ENCODE measurements at places on chromosomes 4 and X. TPM values are rescaled to one million over a fixed set of nuclear protein-coding genes. Genes with fewer than 3 reads are reported as not detected.

DNA sequence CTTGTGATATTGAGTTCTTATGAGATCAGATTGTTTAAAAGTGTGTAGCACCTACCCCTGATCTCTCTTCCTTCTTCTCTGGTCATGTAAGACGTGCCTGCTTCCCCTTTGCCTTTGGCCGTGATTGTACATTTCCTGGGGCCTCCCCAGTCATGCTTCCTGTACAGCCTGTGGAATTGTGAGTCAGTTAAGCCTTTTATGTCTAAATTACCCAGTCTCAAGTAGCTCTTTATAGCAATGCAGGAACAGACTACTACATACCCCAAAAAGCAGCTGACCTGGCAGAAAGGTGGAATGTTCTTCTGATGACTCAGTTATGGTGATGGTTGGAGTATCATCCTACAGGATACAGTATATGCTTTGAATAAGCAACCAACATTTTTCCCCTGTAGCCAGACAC lies 11.4 kb upstream of the MCUB start:
- DNase-seq: peak; percentile 63

DNA sequence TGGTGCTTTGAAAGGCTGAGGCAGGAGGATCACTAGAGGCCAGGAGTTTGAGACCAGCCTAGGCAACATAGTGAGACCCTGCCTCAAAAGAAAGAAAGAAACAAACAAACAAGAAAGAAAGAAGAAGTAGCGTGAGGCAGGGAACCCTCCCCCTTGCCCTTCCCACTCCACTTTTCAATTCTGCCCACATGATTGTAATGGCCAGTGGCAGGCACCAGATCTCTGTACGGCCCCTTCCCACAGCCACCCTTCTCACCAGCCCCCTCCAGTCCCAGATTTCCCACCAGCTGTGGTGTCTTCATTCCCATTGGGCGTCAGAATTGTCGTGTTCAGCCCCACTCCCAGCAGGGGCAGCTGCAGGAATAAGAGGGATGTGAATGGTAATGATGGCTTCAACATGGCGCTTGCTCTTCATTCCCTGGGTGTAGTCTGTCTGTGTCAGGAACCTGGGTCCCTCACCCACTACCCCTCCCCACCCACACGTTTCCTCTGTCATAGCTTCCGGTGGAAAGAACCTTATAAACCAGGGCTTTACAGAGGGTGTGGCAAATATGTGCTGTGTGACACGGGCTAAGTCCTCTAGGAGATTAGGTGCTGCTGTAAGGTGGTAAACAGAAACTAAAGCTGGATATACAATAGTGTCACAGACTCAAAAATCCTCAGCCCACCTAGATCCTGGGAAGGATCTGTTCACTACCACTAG lies at the start of gene IL2RG:
IL2RG (minus strand) TSS at position 437 of the 703 bp plus-strand sequence; CDS start at position 399, 38 bp downstream.
- DNase-seq: peak; percentile 93

DNA sequence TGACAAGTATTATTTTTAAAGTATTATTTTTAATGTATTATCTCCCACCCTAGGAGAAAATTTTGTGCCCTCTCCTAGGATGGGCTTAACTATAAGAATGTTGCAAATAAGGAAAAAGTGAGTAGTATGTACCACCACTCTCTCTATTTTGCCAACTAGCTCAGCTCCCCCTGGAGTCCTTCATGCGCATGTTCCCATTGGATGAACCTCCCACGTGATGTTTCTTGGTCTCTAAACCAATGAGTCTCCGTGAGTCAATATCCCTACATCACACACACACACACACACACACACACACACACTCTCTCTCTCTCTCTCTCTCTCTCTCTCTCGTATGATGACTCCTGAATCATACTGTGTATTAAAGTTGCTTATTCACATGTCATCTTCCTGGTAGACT lies 129.7 kb upstream of the ZFP42 start:
- no peak for DNase-seq

DNA sequence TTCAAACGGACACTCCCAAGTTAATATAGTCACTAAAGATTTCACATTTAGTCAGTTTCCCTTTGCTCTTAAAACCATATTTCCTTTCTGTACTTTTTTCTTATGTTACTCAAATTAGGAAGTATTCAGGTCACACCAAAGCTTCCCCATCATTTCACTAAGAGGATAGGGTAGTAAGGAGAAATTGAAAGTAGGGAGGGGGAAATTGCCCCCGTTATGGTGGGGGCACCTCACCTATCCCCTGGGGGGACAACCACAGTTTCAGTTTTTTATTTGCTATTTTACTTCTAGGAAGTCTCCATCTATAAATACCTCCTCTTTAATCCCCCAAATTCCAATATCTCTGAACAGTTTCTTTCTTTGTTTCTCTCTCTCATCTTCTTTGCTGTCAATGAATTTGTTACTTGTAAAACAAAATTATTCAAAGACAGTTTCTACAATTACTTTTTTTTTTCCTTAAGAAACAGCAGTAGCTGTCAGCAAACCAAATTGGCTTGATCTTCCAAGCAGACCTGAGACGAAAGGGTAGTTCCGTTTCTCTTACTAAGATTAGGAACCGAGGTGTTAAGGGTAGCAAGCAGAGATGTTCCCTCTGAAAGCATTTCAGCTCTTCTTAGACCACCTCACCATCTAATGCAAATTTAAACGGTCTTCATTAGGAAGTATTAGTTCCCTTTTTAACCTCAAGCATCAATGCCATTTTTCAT lies 160.2 kb upstream of the KLF3 start:
- no peak for DNase-seq

DNA sequence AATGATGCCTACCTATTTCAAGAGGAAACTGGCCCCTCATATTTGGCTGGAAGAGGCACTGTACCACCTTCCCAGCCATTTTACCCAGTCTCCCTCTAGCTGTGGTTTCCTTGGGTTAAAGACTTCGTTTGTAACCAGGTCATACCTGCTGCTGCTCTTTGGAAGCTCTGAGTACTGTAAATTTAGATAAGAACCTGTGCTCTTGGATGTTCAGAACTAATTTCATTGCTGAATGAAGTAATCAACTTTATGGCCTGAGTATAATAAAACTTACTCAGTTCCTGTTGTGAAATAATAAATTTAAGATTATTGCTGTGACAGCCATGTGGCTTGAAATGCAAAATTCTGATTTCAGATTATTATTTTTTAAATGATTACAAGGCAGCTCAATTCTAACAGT lies 12.2 kb downstream of the MTTP start:
- no peak for DNase-seq

GRCh38 chr4:137267024-137267423 lies 265.3 kb downstream of the PCDH18 start:
- DNase-seq: no peak

LPAR4 gene
- total RNA-seq: not detected

PRMT9 gene
- total RNA-seq: 8.1 TPM

All from activated CD4-positive, alpha-beta T cell treated with anti-CD3 and anti-CD28 coated beads, Interleukin-2, amount 10 ng/mL, durations not matched to agents 24 days and 14 days (primary cell).